ENCODE measurements at places on chromosomes 2 and 18. TPM values are rescaled to one million over a fixed set of nuclear protein-coding genes. Genes with fewer than 3 reads are reported as not detected.

Gene GNAL
- 2.5 TPM for polyA plus RNA-seq

GRCh38 chr18:21634588-21635199, 22.6 kb downstream of the SNRPD1 start:
- no peak for DNase-seq

Gene GKN1
- not detected for polyA plus RNA-seq

DNA sequence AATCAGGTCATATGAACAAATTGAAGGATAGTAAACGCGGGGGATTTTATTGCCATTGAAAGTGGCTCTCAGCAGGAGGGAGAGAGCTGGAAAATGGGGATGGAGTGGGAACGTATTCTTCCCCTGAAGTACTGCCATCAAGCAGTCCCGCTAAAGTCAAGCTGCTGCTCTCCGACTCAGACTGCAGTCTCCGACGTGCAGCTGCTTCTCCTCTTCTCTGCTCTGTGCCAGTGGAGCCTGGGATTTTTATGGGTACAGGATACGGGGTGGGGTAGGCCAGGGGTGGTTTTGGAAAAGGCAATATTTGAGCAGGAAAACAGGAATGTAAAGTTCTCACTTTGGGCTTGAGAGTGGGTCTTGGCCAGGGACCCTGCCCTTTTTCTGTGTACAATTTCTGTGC, 33.0 kb downstream of the KCTD18 start:
- no peak for DNase-seq

GRCh38 chr2:235378944-235379343, 114.9 kb upstream of the AGAP1 start:
- DNase-seq = no peak

- no peak for DNase-seq
Observed at GRCh38 chr2:29811378-29811777, 110.0 kb downstream of the ALK start.

GRCh38 chr18:79404567-79404910, 8.8 kb downstream of the NFATC1 start:
- no peak for DNase-seq

DNA sequence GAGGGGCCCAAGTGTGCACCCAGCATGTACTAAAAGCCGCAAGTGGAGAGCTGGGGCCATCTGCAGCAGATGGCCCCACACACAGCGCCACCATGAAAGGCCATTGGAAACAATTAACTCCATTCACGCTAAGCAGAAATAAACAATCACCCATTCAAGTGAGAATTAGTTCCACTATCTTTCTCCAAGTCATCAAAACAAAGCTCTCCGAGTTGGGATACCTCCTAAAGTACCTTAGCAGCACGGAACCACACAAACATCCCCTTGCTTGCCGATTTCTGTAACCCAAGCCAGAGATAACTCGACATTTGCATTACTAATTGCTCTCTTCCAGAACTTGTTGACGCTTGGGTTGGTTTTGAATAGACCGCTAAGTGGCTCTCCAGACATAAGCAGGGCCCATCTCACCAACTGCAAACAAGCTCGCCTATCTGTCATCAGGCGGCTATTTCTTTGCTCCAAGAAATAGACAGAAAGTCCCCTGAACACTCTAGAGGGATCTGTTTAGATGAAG, 840.6 kb upstream of the SALL3 start:
- DNase-seq = no peak

DNA sequence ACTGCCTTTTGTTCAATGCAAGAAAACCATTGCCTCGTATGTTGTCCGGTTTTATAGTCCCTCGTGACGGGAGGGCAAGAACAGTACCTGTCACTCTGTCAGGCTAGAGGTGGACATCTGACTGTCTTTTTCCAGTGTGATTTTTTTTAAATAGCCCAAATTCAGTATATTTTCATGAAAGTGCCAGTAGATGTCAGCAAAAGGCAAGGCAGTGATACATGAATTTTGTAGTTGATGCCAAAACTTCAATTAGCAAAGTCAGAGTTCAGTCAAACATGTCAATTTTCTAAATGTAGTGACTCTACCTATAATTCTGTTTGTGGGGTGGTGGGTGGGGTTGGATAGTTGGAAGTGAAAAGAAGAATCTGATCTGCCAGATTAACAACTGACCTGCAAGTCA, 296.0 kb upstream of the MC4R start:
- DNase-seq = no peak

Gene SERPINB4
- not detected for polyA plus RNA-seq

- DNase-seq = no peak
Observed at GRCh38 chr18:78996741-78997490, 17.3 kb downstream of the SALL3 start.

GRCh38 chr2:54763636-54764291, 40.3 kb downstream of the EML6 start:
- no peak for DNase-seq

DNA sequence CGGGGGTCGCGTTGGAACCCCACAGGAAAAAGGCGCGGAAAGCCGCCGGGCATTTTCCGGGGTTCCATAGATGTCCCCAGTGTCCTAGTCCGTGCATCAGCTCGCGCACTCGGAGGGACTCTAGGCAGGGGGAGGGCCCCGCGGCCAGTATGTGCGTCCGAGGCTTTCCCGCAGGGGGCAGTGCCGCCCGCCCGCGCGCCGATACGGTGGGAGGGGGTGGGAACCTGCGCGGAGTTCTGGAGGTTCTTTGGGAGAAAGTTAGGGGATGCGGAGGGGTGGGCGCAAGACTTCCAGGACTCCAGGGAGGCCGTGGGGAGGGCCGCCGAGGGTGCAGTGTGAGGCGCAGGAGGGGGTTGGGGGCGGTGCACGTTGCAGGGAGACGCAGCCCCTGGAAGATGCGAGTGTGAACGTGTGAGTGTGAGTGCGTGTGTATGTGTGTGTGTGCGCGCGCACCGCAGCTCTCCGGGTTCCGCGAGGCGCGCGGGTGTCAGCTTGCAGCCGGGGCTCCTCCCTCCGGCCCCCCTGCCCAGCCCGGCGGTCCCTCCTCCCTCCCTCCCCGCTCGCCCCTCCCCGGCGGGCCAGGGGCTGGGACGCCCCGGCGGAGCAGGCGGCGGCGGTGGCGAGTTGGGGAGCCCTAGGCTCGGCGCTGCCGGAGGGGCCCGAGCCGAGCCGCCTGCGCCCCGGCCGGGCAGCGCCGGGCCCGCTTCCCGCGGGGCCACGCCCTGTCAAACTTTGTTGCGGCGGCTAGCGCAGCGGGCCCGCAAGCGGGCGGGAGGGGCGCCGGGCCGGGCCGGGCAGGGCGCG, at the start of gene TCF7L1:
Gene TCF7L1, plus strand, starts transcription at position 559 of the 804 bp plus-strand sequence. CDS start 293 bp downstream, outside the sequence.
- DNase-seq = peak; percentile 96

- DNase-seq = no peak
Observed at GRCh38 chr2:230202430-230203109, 17.2 kb downstream of the SP110 start.
